T-helper 9 cell (primary cell): ENCODE measurements at places on chromosomes 11 and 22.

GRCh38 chr11:35040221-35040942, 98.6 kb upstream of the CD44 start:
- DNase-seq, result peak; percentile 49

GRCh38 chr11:95727620-95728019, 62.0 kb downstream of the FAM76B start:
- DNase-seq, result no peak

DNA sequence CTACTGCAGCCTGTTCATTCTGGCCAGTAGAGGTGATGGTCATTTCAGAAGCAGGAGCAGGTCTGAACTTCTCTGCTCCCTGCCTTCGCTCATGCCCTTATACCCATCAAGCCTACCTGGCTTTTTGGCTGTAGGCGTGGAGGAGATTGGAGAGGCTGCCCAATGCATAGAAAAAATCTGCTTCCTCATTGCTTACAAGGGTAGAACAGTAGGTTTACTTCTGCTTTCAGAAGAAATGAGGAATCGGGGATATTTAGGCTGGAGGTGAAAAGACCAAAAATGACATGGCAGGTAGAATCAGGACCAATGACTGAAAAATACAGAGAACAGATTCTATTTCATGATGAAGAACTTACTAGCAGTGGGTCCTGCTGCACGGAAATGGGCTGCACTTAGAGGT, 72.9 kb upstream of the YWHAH start:
- DNase-seq, result no peak

GRCh38 chr11:14764179-14764578, 120.6 kb downstream of the PDE3B start:
- no peak for DNase-seq

GRCh38 chr11:102144357-102145355, 34.4 kb downstream of the YAP1 start:
- no peak for DNase-seq

DNA sequence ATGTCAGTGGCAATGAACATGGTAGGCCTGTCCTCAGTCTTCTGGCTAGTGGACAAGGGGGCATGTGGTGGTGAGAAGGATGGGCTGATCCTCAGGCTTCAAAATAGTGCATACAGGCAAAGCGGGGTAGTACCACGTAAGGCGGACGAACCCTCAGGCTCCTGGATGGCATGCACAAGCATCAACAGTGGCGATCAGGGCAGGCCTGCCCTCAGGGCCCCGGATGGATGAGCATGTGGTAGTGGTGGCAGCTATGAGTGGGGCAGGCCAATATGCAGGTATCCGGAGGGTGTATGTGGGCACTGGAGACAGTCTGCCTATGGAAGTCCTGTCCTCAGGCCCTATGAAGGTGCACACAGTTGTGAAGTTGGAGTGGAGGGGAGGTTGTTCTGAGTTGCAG, 163.8 kb downstream of the GUCY1A2 start:
- no peak for DNase-seq

GRCh38 chr11:35134403-35135148, 4.4 kb upstream of the CD44 start:
- DNase-seq, result no peak

- DNase-seq, result no peak
These were observed 787.1 kb upstream of the API5 start for GRCh38 chr11:42524534-42525227.

GRCh38 chr22:37209140-37209845, 3.0 kb downstream of the SSTR3 start:
- DNase-seq, result no peak

DNA sequence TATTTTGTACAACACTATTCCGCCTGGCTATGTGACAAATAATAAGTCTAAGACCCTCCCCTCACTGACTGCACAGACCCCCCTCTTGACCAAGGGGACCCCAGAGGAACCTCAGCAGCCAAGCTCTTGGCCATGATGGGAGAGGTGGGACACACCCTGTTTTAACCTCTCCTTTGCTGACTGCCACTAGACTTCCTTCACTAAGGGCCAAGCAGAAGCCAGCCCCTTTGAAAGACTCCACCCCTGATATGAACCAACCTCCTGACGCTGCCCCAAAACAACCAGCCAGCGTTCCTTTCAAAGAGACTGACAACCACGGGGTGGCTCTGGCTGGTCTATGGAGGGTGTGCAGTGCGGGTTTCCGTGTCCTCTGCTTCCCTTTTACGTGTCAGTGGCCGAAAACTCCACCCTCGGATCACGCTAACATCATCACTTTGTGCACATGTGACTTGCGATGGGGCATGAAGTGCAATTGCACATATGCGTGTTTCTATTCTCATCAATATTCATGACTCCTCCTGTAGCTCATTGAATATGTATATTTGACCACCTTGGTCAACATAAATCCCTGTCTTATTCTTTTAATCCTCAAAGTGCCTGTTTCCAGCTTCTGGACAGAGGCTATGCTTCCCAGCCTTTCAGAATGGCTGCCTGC, 643.9 kb downstream of the TBC1D22A start:
- no peak for DNase-seq

GRCh38 chr11:79514290-79514689, 73.5 kb upstream of the TENM4 start:
- no peak for DNase-seq

- DNase-seq, result no peak
These were observed 83.5 kb upstream of the NARS2 start for GRCh38 chr11:78657968-78658839.

DNA sequence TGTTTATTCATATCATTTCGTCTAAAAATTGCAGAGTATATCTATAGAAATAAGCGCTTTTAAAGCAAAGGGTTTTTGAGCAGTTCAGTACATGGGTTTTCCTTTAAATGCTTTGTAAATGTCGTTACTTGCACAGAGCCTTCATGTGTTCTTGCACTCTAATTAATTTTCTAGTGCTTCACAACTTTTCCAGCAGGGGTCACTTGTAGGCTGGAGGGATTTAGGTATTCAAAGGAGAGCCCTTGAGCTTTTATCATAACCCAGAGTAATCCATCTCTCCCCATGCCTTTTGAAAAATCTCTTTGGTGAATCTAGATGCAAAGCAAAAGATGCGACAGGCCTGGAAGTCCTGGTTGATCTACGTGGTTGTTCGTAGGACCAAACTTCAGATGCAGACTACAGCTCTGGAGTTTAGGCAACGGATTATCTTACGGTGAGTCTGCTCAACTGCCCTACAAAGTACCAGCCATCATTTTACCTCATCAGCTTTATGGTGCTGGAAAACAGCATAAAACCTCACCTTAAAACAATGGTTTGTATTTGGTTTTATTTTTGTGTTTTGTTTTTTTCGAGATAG, 60.4 kb downstream of the SFI1 start:
- no peak for DNase-seq

GRCh38 chr11:2104524-2105440, 34.4 kb downstream of the IGF2 start:
- no peak for DNase-seq

DNA sequence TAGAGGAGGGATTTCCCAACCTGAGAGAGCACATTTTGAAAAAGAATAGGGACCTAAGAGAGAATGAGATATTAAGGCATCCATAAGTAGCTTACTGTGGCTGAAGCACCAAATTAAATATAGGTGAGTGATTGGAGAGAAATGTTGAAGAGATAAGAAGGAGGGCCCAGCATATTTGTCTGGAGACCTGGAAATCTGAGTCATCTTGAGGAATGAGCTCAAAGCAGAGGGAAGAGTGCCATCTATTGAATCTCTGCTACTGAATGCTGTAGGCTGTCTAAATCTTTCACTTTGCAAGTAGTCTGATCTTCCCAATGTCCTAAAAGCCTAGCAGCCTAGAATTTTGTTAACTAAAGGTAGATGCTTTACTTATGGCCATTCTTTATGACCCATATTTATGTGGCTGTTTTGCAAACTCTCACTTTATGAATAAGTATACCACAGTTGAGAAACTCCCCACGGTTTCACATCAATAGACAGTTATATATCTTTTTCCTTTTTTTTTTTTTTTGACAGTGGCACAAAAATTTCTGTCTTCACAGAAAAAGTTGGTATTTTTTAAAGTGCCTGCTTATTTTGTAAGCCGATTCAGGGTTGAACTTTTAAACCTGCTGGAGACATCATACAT, 2093.5 kb downstream of the LRRC4C start:
- no peak for DNase-seq

DNA sequence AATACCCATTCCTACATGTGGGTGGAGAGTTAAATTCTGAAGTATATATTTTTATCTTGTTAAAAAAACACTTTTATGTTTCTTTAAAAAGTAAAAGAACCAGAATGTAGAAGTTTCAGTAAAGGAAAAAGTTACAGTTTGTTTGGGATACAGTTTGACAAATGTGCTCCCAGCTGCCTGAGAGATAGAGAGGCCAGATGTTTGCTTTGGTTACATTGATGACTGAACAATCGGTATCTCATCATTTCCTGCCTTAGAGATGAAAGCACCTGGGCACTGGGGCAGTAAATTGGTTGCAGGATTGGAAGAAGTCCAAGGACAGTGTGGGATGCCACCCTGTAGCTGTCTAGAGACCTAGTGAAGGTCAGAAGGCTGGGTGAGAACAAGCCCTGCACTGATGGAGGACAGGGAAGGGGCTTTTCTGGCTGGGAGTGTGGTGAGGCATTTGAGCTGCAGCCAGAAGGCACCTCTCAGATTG, 16.6 kb downstream of the MED15 start:
- peak; percentile 13 for DNase-seq

- DNase-seq, result no peak
These were observed 34.2 kb upstream of the FCHSD2 start for GRCh38 chr11:73176145-73176873.

GRCh38 chr11:45027312-45027711, 76.6 kb upstream of the TP53I11 start:
- no peak for DNase-seq

DNA sequence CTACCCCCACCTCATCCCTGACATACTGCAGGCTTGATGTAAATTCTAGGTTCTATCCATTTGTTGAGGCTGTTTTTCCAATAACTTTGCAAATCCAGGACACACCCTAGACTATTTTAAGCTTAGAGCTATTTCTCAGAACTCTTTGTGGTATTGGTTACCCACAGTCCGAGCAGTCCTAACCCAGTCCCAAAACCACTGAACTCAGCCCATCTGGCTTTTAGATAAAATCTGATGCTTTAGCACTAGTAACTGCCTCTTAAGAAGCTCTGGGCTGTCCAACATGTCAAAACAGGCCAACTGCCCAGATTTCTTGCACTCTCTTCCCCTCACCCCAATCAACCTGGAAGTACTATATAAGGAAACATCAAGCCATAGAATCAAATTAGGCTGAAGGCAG, 344.4 kb upstream of the CADM1 start:
- DNase-seq, result no peak

- DNase-seq, result no peak
These were observed 10.4 kb downstream of the SULT4A1 start for GRCh38 chr22:43851979-43852307.

- DNase-seq, result no peak
These were observed 32.7 kb upstream of the PACSIN2 start for GRCh38 chr22:43047605-43048004.

GRCh38 chr11:70067591-70068341, 10.4 kb upstream of the ANO1 start:
- no peak for DNase-seq

- no peak for DNase-seq
These were observed 8.4 kb upstream of the SLC15A3 start for GRCh38 chr11:60960405-60960804.

- DNase-seq, result no peak
These were observed 66.4 kb upstream of the SORL1 start for GRCh38 chr11:121385688-121386087.

DNA sequence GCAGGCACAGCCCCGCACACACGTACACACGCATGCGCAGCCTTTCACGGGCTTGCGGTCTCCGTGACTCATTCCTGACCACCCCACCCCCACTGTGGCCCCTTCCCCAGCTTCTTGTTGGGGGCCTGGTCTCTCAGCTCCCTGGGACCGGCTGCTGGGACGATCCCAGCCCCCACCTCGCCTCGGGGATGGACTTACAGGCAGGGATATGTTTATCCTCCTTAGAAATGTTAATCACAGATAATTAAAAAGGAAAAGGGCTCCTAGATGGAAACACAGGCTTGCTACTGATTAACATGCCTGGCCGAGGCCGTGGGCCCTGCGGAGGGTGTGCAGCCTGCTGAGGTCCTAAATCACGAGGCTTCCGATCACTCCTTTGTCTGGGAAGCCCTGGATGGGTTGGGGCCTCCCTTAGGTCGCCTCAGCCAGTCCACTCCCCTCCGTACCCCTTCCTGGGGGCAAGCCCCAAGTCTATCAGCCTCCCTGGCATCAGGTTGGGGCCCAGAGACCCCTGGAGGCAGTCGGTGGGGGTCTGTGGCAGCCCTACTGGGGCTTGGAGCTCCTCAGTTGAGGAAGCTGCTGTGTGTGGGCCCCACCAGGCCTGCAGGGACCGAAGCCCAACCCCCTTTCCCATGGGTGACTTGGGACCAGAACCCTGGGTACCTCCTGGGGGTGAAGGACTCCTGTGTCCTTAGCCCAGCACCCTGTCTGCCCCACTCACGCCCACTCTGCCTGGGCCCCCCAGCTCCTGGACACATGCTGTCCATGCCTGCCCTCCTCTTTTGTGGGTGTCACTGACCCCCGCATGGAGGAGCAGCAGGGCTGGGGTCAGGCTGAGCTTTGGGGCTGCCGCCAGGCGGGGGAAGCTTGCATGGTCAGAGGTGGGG, 20.6 kb downstream of the TSPAN4 start:
- DNase-seq, result no peak

GRCh38 chr11:122681735-122682134, 26.2 kb downstream of the UBASH3B start:
- no peak for DNase-seq

DNA sequence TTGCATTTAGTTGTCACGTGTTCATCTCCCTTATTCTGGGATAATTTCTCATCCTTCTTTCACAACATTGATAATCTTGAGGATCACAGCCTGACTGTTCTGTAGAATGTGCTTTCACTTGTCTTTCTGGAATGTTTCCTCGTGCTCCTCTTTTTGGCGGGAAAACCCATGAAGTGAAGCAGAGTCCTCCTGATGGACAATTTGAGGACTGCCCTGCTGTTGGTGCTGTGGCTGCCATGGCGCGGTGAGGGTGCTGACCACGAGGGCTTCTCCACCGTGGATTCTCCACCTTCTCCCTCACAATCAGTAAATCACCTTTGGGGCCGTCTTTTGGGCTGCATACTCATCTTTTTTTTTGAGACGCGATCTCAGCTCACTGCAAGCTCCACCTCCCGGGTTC, 946.9 kb downstream of the BRD1 start:
- no peak for DNase-seq

- peak; percentile 81 for DNase-seq
These were observed at the start of gene IGSF9B for GRCh38 chr11:133956650-133957633. Gene IGSF9B (minus strand): TSS chr11:133956968. CDS start chr11:133956754, 214 bp downstream.

- no peak for DNase-seq
These were observed 8.1 kb downstream of the WNT7B start for GRCh38 chr22:45968751-45969413.

DNA sequence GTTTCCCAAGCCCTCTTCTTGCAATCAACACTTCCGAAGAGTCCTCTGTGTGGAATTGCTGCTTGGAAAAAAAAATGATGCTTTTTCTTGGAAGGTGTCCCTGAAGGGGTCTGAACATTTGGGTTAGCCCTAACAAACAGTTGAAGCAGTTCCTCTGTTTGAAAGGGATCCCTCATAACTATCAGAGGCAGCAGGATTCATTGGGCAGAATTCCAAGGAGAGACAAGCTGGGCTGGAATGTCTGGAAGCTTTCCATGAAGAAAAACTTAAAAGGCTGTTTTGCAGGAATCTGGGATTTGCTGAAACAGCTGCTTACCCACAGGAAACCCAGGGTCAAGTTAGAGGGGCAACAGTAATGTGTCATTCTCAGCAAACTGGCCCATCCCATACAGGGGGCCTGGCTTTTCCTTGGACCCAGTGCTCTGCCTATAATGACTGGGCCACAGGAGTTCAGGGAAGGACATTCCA, 3.1 kb downstream of the CSNK2A3 start:
- DNase-seq, result no peak
